GM06990 (cell line): ENCODE measurements at places on chromosomes 6 and 20.

GRCh38 chr6:75203721-75204120, 2.1 kb downstream of the COL12A1 start:
- no peak for DNase-seq

DNA sequence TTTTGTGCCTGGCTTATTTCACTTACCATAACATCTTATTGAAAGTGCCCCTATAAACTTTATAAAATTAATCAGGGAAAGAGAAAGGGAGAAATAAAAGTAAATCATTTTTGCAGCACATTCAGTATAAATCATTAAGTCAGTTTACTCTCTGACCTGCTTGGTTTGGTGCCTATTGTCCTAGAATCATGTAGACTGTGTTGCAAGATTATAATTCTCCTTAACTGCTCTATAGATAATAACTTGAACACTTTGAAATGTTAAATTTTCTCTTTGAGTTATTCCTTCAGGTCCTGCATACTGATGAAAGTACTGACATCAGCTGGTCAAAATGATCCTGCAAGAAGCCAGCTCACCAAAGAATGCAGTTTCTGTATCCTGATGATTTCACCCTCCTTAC, 969.6 kb upstream of the GJE1 start:
- DNase-seq = no peak

DNA sequence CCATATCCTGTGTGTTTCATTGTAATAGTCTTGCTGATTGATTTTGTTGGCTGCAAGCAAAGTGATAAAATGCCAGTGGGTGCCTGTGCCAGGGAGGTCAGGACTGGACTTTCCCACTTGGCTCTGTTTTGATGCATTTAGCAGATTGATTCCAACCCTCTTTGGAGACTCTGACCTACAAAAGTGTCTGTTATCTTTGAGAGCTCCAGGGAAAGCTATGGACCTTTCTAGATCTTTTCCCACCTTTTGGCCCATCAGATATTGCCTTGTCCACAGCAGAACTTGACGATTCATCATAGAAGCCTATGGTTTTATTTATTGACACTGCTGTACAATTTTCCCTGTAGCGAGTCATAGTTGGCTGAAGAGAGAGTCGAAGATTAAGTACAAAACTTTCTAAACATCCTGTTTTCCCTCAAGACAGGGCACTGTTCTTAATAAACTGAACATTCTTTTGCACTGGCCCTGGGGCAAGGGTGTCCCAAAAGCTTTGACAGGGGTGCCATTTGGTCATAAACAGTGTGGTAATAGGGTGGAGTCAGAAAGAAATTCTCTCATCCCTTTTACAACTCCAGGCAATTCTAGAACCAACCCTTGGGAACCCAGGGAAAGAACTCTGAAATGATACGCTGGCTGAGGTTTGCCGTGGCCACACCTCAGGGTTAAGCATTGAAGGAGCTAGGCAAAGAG, 53.7 kb downstream of the E2F3 start:
- DNase-seq = no peak

- no peak for DNase-seq
Observed at GRCh38 chr6:154632119-154632518, 101.1 kb upstream of the SCAF8 start.
